MCF 10A (cell line): ENCODE measurements at places on chromosomes 3 and 15.

DNA sequence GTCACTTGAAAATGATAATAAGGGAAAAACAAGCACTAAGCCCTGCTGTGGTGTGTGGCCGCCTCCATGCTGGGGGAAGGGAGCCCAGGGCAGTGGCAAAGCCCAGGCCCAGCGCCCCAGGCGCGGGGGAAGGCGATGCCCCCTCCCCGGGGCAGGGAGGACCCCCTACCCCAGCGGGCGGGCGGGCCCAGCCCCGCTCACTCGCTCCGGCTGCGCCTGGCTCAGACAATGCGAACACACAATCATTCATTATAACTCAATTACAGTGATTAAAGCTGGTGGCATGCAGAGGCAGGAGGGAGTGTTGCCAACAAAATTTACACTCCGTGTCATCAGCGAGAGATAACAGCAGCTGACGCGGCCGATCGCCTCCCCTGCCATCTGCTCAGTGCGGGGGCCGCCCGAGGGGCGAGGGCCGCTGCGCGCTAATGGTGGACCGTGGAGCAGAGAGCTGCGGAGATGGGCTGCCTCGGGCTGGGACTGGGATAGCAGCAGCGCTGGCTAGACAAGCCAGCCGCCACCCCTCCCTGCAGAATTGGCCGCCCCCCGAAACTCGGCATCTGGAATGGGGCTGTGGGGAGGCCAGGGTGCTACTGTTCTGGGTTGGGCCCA is 64.1 kb downstream of the TLE3 start:
- no peak for DNase-seq

DNA sequence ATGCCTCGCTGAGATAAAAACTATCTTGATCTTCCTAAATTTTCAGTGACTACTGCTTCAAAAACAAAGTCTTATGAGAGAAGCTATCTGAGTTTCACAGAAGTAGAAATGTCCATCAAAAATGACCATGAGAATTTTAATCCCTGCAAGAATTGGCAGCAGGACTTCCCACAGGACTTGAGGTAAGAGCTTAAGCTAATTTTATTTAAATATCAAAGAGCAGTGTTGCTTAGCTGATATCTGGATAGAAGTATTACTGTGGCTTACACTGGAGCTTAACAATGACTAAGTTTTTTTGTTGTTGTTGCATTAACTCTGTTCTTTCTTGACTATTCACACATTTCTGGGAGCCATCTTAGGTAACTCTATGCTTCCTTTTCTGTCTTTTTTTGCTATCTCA is 60.8 kb upstream of the EPHA3 start:
- no peak for DNase-seq

- DNase-seq = no peak
Observed at GRCh38 chr3:1456781-1457311, 364.0 kb downstream of the CNTN6 start.

- no peak for DNase-seq
Observed at GRCh38 chr15:85623315-85624049, 171.2 kb downstream of the KLHL25 start.

GRCh38 chr3:36945333-36945980 is 603 bp upstream of the TRANK1 start:
- no peak for DNase-seq
